ENCODE measurements at places on chromosomes 13 and 19. TPM values are rescaled to one million over a fixed set of nuclear protein-coding genes. Genes with fewer than 3 reads are reported as not detected.

NR2C2AP gene
- polyA plus RNA-seq, result 18.2 TPM

PPM1N gene
- polyA plus RNA-seq, result 4.9 TPM

RYR1 gene
- polyA plus RNA-seq, result 0.46 TPM

GIPR gene
- 2.4 TPM for polyA plus RNA-seq

DNA sequence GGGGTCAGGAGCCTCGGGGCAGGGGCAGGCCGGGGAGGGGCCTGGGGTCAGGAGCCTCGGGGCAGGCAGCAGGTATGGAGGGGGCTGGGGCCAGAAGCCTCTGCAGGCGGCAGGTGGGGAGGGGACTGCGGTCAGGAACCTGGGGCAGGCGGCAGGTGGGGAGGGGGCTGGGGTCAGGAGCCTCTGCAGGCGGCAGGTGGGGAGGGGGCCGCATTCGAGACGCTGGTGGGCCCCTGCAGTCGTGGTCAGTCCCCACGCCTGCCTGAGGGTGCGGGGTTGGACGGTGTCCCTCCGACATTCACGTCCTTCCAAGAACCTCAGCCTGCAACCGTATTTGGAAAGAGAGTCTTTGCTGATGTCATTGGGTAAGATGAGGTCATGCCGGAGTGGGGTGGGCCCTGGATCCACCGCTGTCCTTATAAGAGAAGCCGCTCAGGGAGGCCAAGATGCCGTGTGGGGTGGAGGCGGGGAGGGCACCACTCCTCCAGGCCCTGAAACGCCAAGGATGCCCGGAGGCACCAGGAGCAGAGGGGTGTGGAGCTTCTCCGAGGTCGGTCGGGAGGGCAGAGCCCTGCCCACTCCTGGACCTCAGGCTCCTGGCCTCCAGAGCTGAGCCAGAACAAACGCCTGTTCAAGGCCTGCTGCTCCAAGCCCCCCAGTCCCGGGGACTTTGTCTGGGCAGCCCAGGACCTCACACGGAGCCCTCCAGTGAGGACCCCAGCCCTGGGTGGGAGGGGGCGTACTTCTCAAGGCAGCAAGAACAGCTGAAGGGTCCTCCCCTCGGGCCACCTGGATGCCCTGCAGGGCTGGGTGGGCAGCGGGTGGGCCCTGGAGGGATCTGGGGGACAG, 30.1 kb downstream of the PIP5K1C start:
- peak; percentile 90 for DNase-seq

GRCh38 chr19:18227781-18228271, 1.6 kb upstream of the PDE4C start:
- DNase-seq, result no peak

GRCh38 chr19:6263735-6264444, 15.9 kb downstream of the MLLT1 start:
- DNase-seq, result no peak

GRCh38 chr19:23787106-23787505, 28.4 kb upstream of the ZNF681 start:
- no peak for DNase-seq

DNA sequence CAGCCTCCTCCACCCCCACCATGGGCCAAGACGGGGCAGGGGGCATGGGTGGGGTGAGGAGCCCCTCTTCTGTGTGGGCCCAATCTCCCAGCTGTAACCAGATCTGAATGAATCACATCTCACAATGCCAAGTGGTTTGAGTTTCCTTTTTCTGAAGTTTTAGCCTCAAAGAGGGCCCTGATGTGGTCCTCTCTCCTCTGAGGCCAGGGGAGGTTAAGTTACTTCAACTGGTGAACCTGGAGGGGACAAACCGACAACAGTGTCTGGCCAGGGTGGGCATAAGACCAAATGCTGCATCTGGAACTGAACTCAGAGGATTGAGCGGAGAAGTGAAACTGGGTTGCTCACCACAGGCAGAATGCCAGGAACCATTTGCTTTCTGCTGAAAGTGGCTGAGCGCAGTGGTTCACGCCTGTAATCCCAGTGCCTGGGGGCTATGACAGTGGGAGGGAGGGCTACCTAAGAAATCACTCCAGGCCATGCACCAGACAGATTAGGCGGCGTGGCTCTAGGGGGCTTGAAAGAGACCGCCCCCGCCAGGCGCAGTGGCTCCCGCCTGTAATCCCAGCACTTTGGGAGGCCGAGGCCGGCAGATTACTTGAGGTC, 15.4 kb upstream of the IRGC start:
- peak; percentile 80 for DNase-seq

GRCh38 chr13:20544201-20544923, 18.7 kb upstream of the CRYL1 start:
- DNase-seq, result no peak

GRCh38 chr13:85562282-85562681, 236.9 kb downstream of the SLITRK6 start:
- no peak for DNase-seq

- no peak for DNase-seq
These were observed 493.4 kb downstream of the OLFM4 start for GRCh38 chr13:53522034-53522433.
